Activated naive CD4-positive, alpha-beta T cell treated with anti-CD3 and anti-CD28 coated beads, Interleukin-2, amount 50 U/mL, for 16 hours (primary cell): ENCODE measurements at places on chromosomes 7 and 10.
A peak's percentile ranks its signal among the peaks of the same experiment; 100 is the strongest.

GRCh38 chr10:43251419-43252165 lies 15.3 kb downstream of the RASGEF1A start:
- peak; percentile 7 for DNase-seq

GRCh38 chr7:22858640-22859561 lies 36.3 kb upstream of the TOMM7 start:
- no peak for DNase-seq

GRCh38 chr10:70106958-70107791 lies 25.4 kb downstream of the AIFM2 start:
- DNase-seq: no peak

GRCh38 chr7:66138994-66139752 lies 24.5 kb downstream of the CRCP start:
- DNase-seq: no peak

- no peak for DNase-seq
These were observed 497.4 kb downstream of the PLXDC2 start for GRCh38 chr10:20313665-20314064.

DNA sequence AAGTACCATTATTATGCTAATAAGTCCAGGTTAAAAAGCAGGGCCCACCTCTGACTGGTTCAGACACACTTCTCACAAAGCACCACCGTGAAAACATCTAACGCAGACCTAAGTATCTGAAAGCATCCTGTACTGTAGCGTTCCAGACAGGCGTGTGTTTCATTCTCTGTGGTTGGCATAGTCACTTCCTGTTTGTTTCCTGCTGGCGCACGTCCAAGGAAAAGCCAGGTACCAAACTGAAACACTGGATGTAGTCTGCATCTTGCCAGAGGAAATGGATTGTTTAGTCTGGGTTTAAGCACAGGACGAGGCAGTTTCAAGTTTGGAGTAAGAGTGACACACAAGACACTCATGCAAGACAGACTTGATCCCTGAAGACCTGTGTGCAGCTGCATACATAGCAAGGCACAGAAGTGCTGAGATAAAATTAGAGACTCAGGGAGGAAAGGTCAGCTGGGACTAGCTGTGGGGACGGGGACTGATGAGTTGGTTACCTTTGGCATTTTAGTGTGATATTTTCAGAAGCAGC lies 23.3 kb downstream of the BPGM start:
- peak; percentile 72 for DNase-seq

DNA sequence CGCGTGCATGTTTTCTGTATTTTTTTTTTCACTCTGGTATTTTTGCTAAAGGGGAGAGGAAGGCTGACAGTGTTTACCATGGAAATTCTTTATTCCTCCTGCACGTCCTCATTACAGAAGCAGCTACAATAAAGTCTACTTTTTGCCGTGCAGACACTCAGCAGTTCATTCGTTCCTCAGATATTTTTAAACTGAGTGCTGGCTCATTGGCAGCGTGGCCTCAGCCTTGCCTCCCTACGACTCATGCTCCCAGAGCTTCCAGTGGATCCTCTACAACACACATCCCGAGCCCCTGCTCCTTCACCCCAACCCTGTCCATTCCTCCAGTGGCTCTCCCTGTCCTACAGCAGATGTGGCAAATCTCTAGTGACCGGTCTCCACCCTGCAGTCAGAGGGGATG lies 239.2 kb upstream of the ZMIZ1 start:
- no peak for DNase-seq

DNA sequence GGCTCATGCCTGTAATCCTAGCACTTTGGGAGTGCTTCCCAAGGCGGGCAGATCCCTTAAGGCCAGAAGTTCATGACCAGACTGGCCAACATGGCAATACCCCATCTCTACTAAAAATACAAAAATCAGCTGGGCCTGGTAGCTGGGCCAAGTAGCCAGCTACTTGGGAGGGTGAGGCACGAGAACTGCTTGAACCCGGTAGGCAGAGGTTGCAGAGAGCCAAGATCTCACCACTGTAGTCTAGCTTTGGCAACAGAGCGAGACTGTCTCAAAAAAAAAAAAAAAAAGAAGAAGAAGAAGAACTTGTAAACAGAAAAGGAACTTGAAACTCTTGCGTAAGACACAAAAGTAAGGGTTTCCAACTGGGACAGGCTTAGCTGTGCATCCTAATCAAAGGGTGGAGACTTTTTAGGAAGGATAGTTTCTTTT lies 5.6 kb upstream of the IFIT2 start:
- DNase-seq: no peak

GRCh38 chr7:11194492-11194891 lies 220.8 kb downstream of the PHF14 start:
- no peak for DNase-seq
